Stimulated activated CD4-positive, alpha-beta T cell treated with anti-CD3 and anti-CD28 coated beads, Interleukin-1b, Interleukin-23, amount 100 ng/mL, for 48 hours (primary cell): ENCODE measurements at places on chromosomes 6 and 20.
A peak's percentile ranks its signal among the peaks of the same experiment; 100 is the strongest.

GRCh38 chr6:128305228-128305627 is 215.2 kb downstream of the PTPRK start:
- no peak for DNase-seq

DNA sequence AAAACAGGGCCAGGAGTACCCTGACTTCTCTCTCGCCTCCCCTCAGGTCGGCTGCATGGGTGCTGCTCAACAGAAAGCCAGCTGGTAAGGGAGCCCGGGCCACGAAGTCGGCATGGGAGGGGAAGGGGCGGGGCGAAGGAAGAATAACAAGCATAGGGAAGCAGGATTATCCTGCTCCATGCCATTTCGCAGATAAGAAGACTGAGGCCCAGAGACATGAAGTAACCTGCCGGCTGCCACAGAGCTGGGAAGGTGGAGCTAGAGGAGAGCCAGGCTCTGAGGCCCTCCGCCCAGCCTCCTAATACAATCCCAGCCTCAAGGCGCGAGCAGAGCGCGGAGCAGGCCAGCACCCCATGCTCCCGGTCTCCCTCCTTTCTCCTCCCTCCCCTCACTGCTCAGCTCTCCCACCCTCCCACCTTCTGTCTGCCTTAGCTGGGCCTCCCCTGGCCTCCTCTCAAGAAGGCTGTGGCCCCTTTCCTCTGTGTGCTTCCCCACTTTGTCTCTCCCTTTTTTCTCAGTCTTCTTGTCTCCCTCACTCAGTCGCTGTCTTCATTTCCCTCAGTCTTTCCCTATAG is 13.2 kb upstream of the HMGA1 start:
- no peak for DNase-seq

DNA sequence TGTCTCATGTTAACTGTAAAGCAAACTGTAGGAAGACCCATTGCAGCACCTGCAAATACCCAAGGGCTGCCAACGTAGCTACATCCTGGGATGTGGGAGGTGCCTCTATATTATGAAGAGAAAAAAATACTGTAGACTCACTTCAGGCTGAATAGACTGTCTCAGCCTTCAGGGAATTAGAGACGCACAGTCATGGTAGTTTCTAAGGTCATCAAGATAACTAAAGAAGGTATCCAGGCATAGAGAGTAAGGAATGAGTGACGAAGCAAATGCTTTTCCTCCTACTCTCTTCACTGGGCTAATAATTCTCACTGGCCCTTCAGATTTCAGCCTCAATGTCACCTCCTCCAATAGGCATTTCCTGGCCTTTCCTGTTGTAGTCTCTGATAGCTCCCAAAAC is 121.6 kb upstream of the ECI2 start:
- DNase-seq, result no peak

- no peak for DNase-seq
Measured at GRCh38 chr6:170453586-170454511, 99.3 kb downstream of the PSMB1 start.

- no peak for DNase-seq
Measured at GRCh38 chr6:35737413-35738211, 780 bp downstream of the ARMC12 start.

- no peak for DNase-seq
Measured at GRCh38 chr6:16135066-16135465, 6.2 kb downstream of the MYLIP start.

- no peak for DNase-seq
Measured at GRCh38 chr6:118253741-118254140, 294.4 kb upstream of the PLN start.

- DNase-seq, result no peak
Measured at GRCh38 chr20:53786071-53786444, 192.4 kb upstream of the ZNF217 start.

DNA sequence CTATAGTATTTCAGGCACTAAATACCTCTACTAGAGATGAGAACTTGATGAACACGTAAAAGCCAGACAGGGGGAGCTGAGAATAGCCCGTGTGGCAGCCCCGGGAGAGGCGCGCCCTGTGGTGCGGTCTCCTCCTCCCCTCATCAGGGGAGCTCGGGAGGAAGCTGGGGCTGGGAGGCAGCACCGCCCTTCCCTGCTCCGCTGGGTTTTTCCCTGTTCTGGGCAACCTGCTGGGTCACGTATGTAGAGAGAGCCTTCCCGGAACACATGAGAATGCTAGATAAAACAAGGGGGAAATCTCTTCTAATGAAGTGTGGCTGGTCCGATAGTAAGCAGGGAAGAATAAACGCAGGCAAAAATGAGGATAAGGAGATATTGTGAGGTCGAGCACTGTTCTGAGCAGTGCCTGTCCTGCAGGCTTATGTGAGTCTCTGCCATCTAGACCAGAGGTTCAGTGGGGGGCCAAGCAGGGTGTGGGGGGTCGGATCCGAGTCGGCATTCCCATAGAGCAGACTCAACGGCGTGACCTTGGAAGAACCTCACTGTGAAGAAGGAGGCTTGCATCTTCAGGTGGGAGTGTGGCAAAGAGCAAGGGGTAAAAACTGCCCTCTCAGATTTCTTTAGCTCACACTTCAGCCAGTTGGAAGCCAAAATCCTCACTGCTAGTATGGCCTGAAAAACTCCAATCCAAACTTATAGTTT is 13.4 kb upstream of the RPS6KA2 start:
- DNase-seq, result no peak

DNA sequence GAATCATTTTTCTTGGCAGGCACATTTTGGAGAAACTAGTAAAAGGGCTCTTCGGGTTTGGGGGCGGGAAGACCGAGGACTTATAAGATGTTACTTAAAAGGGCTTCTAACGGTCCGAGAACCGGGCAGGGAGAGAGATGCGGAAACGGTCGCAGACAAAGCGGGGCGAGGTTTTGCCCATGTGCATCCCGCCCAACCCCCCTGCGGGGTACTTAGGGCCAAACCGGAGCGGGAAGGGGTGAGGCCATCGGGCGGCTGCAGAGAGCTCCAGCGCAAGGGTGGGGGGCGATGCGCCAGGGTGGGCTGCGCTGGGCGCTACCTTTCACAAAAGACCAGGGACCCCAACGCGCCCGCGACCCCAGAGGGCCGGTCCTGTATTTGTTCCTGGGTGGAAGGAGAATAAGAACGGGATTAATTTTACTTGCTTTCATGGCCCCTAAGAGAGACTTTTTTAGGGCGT is 616 bp downstream of the TUBB start:
- DNase-seq, result peak; percentile 77

DNA sequence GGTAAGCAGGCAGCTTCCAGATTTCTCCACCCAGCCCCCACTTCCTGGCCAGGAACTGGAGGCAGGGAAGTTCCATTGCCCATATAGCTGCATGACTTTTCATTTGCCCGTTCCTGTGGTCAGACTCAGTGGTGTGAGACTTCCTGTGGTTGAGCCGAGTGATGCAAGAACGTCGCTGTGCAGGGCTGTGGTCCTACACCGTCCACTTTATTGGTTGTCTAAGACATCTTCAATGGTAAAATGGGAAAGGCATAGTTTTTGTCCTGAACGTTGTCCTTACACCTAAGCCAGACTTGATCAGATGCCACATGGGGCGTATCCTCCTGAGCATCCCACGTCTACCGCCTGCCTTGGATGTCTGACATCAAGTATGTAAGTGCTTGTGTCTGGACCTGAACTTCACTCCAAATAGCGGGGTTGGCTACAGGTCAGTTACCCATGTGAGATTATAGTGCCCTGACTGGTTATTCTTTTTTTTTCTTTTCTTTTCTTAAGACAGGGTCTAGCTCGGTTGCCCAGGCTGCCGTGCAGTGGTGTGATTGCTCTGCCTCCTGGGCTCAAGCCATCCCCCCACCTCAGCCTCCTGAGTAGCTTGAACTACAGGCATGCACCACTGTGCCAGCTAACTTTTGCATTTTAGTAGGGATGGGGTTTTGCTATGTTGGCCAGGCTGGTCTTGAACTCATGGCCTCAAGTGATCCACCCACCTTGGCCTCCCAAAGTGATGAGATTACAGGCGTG is 25.9 kb upstream of the GTSF1L start:
- peak; percentile 44 for DNase-seq

DNA sequence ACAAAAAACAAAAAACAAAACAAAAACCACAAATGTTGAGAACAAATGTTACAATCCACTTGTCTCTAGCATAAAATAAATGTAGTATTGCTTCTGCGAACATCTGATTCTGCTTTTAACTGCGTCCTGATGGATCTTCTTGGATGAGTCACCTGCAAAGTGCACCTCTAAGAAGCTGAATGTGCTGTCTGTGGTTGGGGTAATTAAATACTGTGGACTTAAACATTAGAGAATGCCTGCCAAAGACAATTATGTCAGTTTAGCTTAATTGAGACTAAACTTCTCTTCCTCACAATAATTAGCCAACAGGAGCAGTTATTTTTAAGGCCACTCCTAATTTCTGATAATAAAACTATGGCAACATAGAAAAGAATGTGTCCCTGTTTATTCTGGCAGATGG is 253.4 kb downstream of the PHACTR1 start:
- DNase-seq, result no peak

- DNase-seq, result no peak
Measured at GRCh38 chr6:51818520-51819022, 268.8 kb downstream of the PKHD1 start.

- DNase-seq, result no peak
Measured at GRCh38 chr20:62146019-62146755, 2.6 kb downstream of the SS18L1 start.

DNA sequence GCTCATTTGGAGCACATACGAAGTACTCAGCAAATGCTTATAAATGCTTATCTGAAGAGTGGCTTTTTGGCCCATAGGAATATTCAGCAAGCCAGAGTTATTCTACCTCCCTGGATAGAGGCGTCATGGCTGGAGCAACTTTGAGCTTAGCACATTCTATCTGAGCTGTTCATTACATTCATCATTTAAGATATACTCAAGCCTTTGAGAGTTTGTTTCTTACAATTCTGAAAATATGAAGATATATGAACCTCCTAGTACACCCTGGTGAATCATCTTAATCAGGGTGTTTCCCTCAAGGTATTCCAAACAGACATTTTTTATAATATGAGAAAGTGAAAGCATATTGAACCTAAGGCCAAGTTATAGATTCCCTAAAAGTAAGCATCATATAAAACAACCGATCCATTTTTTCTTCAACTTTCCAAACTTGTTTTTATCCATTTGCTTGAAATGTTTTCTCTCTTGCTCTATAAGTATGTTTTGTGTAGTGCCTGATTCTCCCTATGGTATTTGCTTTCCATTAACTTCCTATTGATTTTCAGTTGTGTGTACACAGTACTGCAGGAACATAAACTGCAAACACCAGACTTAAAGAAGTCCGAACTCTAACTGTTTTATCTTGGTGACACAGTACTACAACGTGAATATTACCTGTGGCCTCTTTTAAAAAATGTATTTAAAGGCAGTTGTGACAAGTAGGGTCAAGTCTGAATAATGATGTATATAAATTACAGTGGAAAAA is 139.7 kb upstream of the PTPRK start:
- DNase-seq, result no peak

- DNase-seq, result no peak
Measured at GRCh38 chr20:64055893-64056638, 6.6 kb upstream of the SOX18 start.

- DNase-seq, result no peak
Measured at GRCh38 chr20:59007665-59008511, 834 bp upstream of the CTSZ start.

DNA sequence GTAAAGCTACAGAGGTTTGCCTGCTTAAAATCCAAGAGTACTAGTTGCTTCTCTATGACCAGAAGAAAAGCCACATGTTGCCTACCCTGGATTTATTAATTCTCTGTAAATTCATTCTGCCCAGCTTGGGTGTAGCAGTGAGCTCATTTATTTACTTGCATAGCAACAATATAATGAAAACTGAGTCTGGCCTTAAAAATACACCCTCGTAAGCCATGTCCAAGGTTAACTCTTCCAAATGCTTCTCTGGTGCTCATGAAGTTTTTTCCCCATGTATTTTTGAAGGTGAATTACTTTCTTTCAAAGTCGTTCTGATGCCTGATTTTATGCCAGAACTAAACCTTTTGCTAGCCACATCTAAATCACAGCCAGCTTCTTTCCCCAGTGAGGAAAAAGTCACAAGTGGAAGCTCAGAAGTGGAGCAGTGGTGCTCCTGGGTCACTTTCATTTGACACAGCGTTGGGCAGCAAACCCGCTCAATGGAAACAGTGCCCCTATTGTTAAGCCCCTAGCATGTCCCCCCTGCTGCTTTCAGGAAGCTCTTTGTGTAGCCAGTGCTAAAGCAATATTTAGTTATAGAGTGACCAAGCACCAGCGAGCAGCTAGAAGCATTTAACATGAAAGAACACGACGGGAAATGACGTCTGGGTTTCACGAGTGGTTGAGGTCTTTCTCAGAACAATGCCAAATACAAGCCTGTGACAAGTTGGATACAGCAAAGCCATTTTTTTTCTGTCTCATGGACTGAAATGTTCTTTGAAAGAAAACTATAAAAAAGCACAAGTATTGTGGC is 29.8 kb downstream of the NEDD9 start:
- DNase-seq, result no peak

- DNase-seq, result no peak
Measured at GRCh38 chr6:169975701-169976100, 224.3 kb downstream of the ERMARD start.

- no peak for DNase-seq
Measured at GRCh38 chr6:113693851-113694250, 163.3 kb upstream of the MARCKS start.

GRCh38 chr20:30168800-30169138 is 1088.7 kb upstream of the DEFB115 start:
- no peak for DNase-seq

- no peak for DNase-seq
Measured at GRCh38 chr6:36927691-36928546, 26.6 kb upstream of the PI16 start.

- DNase-seq, result peak; percentile 60
Measured at GRCh38 chr6:11653028-11653583, 115.6 kb downstream of the TMEM170B start.

- DNase-seq, result peak; percentile 41
Measured at GRCh38 chr6:7058250-7058923, 49.4 kb upstream of the RREB1 start.

- DNase-seq, result no peak
Measured at GRCh38 chr6:170185175-170185978, 105.5 kb downstream of the DLL1 start.

GRCh38 chr20:61454053-61454452 is 202.0 kb downstream of the CDH4 start:
- DNase-seq, result no peak

DNA sequence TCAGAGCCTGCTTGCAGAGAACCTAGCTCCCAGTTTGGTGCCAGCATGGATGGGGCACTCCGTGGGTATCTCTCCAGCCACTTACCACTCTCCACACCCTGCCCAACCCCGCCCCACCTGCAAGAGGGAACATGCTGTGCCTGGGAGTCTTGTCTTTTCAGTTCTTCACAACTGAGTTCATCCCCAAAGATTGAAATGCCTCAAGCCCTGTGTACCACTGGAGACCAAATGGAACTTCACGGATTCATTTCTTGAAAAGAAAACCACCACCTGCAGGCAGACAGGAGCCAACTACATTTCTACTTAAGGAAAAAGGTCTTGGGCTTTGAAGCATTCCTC is 50.1 kb downstream of the TRERF1 start:
- DNase-seq, result no peak

- DNase-seq, result no peak
Measured at GRCh38 chr6:34876472-34876871, 11.4 kb downstream of the TAF11 start.

GRCh38 chr20:10591946-10592521 is 81.8 kb downstream of the JAG1 start:
- no peak for DNase-seq
